ENCODE measurements at places on chromosomes 2 and 18. TPM values are rescaled to one million over a fixed set of nuclear protein-coding genes. Genes with fewer than 3 reads are reported as not detected.

GRCh38 chr2:61926531-61927477 is 21.3 kb downstream of the COMMD1 start:
- H3K4me3 ChIP-seq: no peak overlapping the region
- no peaks in the 10 kb centered on the region for H3K27me3 ChIP-seq
- H3K36me3 ChIP-seq: no peaks in the 10 kb centered on the region
- DNase-seq: no peak
- H3K27ac ChIP-seq: no peak overlapping the region

DNA sequence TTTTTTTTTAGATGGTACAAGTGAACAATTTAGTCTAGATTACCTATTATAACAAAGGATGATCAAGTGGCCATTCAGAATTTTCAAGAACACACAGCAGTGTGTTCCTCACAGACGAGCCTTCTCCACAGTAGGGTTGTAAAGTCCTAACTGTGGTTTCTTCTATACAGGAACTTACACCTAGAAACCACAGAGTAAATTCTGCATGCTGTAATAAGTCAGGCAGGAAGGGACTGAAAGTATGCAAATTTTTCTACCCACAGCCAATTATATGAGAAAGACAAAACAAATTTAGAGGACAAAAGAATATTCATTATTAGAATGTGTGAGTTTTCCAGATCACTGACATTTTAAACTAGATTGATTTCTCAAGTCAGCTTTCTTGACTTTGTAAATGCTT is 99.5 kb downstream of the RBMS1 start:
- no peak overlapping the region for H3K4me3 ChIP-seq
- peak overlapping the region; percentile 14 for H3K27ac ChIP-seq
- DNase-seq: no peak
- H3K36me3 ChIP-seq: no peaks in the 10 kb centered on the region
- no peaks in the 10 kb centered on the region for H3K27me3 ChIP-seq
- peaks cover 10% of the 10 kb centered on the region for H3K4me1 ChIP-seq

GRCh38 chr2:189519631-189520387 is 60.8 kb downstream of the SLC40A1 start:
- peaks cover 25% of the 10 kb centered on the region for H3K4me1 ChIP-seq
- no peaks in the 10 kb centered on the region for H3K36me3 ChIP-seq
- H3K4me3 ChIP-seq: no peak overlapping the region

GRCh38 chr2:88206665-88207347 is 36.7 kb downstream of the THNSL2 start:
- H3K4me1 ChIP-seq: peaks cover 5% of the 10 kb centered on the region
- no peaks in the 10 kb centered on the region for H3K36me3 ChIP-seq
- no peak overlapping the region for H3K27ac ChIP-seq
- peaks cover 5% of the 10 kb centered on the region for H3K27me3 ChIP-seq

GRCh38 chr2:125070726-125071505 is 1045.8 kb downstream of the CNTNAP5 start:
- no peaks in the 10 kb centered on the region for H3K27me3 ChIP-seq
- no peaks in the 10 kb centered on the region for H3K36me3 ChIP-seq
- DNase-seq: no peak
- no peak overlapping the region for H3K27ac ChIP-seq

The CD8B2 gene
- total RNA-seq: not detected

GRCh38 chr2:6475155-6475940 is 390.4 kb downstream of the CMPK2 start:
- no peak for DNase-seq
- no peak overlapping the region for H3K4me3 ChIP-seq
- H3K27ac ChIP-seq: no peak overlapping the region
- no peaks in the 10 kb centered on the region for H3K4me1 ChIP-seq
- H3K36me3 ChIP-seq: no peaks in the 10 kb centered on the region

- no peak overlapping the region for H3K27ac ChIP-seq
- H3K27me3 ChIP-seq: no peaks in the 10 kb centered on the region
- no peak for DNase-seq
- no peaks in the 10 kb centered on the region for H3K36me3 ChIP-seq
These were observed 11.6 kb upstream of the RPRD1A start for GRCh38 chr18:36078751-36079529.

The ARL4C gene
- 14.6 TPM for total RNA-seq

The ECEL1 gene
- 1.0 TPM for total RNA-seq

DNA sequence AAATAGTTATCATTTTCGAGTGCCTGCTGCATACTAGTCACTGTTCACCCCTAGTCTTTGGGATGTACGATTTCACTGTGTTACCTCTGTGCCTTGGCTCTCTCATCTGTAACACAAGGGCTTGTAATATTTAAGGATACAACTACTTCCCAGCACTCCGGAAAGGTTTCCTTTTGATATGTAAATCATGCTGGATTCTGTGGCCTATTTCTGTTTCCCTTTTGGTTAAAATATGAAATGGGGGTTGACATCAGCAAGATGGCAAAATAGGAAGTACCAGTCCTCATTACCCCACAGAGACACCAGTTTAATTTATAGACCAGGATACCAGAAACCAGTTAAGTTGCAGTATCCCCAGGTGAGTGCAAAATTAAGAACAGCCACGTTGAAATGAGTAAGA is 23.5 kb downstream of the PSMG2 start:
- DNase-seq: no peak
- H3K4me1 ChIP-seq: no peaks in the 10 kb centered on the region
- H3K4me3 ChIP-seq: no peak overlapping the region
- H3K27me3 ChIP-seq: no peaks in the 10 kb centered on the region

All from hepatocyte (in vitro differentiated cells).